ENCODE measurements at places on chromosomes 5 and 9. TPM values are rescaled to one million over a fixed set of nuclear protein-coding genes. Genes with fewer than 3 reads are reported as not detected.

- DNase-seq: no peak
- peaks cover 5% of the 10 kb centered on the region for H3K27me3 ChIP-seq
- no peak overlapping the region for H3K27ac ChIP-seq
- H3K4me1 ChIP-seq: peaks cover 8% of the 10 kb centered on the region
Observed at GRCh38 chr5:144209361-144209760, 38.7 kb downstream of the KCTD16 start.

- H3K27ac ChIP-seq: no peak overlapping the region
- no peaks in the 10 kb centered on the region for H3K27me3 ChIP-seq
- H3K4me3 ChIP-seq: no peak overlapping the region
- no peaks in the 10 kb centered on the region for H3K4me1 ChIP-seq
Observed at GRCh38 chr9:130474106-130474505, 29.3 kb downstream of the ASS1 start.

DNA sequence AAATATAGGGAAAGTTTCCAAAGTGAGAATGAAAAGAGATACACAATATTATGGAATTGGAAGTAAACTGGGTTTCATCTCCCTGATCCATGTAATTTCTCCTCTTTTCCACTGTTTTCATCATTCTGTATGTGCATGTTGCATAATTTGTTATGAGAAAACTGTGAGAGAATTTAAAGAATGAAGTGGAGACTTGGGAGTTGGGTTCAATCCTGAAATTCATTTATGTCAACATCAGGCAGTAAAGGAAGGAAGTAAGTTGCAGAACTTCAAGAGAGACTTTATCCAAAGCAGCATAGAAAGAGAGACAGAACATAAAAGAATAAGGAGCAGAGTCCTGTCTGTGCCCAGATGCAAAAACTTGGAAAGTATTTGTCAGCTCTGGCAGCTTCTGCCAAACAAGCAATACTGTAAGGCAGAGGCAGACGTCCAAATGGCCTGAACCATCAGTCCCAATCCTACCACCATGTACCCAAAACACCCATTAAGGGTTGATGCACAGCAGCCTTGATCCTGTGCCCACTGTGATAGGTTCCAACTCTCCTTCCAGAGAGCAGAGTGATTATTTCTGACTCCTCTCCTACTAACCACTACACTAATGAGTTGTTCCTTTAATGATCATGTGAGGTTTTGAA is 425.3 kb upstream of the CDH6 start:
- H3K4me3 ChIP-seq: no peak overlapping the region
- H3K4me1 ChIP-seq: no peaks in the 10 kb centered on the region
- no peaks in the 10 kb centered on the region for H3K27me3 ChIP-seq
- no peak overlapping the region for H3K27ac ChIP-seq
- H3K36me3 ChIP-seq: no peaks in the 10 kb centered on the region

- H3K4me1 ChIP-seq: no peaks in the 10 kb centered on the region
- H3K36me3 ChIP-seq: peaks cover 13% of the 10 kb centered on the region
- no peak overlapping the region for H3K4me3 ChIP-seq
- no peak overlapping the region for H3K27ac ChIP-seq
Observed at GRCh38 chr9:107000218-107000617, 137.3 kb downstream of the ZNF462 start.

DNA sequence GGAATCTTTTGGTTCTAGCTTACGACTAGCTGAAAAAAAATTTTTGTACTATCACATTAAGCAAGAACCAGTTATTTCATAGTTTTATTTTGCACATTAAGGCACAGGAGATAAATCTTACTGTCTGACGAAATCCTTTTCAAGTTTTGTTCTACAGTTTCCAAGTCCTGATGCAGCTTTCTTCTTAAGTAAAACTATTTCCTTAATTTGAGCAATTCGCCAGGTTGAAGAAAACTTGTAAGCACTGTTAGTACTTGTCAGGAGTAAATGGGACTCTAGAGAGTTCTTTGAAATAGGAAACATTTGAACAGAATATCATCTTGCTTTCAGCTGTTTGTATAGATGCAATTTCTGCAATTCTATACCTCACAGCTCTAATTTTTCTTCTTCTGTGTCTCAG is 318.8 kb upstream of the ELAVL2 start:
- no peaks in the 10 kb centered on the region for H3K4me1 ChIP-seq
- no peaks in the 10 kb centered on the region for H3K36me3 ChIP-seq
- no peak overlapping the region for H3K27ac ChIP-seq
- no peak overlapping the region for H3K4me3 ChIP-seq

SPATA31A3 gene
- polyA plus RNA-seq: not detected

CCDC180 gene
- polyA plus RNA-seq: 1.4 TPM

GABBR2 gene
- polyA plus RNA-seq: under 0.01 TPM

SV2C gene
- not detected for polyA plus RNA-seq

Data from sigmoid colon (tissue), 7 donors.